Esophagus mucosa (tissue), 1 donor: ENCODE measurements at places on chromosomes 13 and 19.

DNA sequence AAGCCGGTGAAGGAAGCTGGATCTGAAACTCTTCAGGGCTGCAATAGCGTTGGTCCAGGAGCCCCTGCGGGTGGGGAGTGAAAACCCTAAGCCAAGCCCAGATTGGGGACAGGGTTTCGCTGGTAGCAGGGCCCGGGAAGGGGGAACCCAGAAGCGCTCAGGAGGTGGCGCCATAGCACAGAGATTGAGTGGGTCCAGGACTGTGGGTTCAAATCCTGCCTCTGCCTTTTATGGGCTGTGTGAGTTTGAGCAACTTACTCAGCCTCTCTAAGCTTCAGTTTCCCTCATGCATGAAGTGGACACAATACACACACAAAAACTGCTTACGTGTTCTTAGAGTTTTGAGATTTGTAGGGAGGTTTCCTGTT, 8.3 kb upstream of the SYCN start:
- ATAC-seq, result peak; percentile 66

GRCh38 chr13:40179445-40180281, 486.8 kb downstream of the FOXO1 start:
- no peak for ATAC-seq

DNA sequence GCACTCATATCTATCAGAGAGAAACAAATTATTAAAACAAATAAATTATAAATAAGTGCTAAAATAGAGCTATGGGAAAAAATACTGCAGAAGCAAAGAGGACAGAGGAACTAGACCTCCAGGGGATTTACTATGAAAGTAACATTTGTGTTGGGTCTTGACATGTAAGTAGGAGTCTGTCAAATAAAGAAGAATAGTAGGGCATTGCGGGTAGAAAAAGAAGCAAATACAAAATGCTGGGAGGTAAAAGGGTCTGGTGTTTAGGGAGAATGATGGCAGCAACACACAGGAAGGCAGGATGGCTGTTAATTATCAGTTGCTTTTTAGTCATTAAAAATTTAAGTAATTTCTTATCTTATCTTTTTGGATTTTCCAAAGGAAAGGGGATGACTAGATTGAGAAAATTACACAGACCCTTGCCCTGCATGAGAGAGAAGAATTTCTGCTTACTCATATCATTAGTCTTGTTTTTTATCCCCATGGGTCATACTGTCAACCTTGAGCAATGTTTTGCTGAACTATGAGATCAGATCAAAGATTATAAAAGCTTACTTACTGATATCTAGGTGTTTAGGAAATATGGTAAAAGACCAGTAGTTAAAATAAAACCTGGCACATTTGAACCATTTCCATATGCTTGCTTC, 472.7 kb downstream of the DIAPH3 start:
- ATAC-seq, result no peak

GRCh38 chr13:73825143-73825542, 309.1 kb downstream of the KLF12 start:
- no peak for ATAC-seq

DNA sequence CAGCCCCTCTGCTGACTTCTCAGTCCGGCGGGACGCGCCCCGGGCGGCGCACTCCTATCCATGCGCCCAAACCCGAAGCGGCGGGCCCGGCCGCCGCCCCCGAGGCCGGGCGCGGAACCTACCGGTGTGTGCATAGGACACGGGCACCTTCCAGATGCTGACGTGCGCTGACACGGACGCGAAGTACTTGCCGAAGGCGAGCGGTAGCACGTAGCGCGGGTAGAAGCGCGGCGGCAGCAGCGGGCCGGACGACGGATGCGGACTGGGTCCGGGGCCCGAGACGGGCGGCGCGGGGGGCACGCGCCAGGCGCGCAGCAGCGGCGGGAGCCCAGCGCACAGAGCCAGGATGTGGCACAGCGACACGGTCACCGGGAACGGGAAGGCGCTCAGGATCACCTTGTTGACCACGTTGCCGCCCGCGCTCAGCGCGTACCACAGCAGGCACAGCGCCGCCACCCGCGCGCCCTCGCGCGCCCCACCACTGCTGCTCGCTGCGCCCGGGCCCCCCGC, 338 bp downstream of the SLC35E1 start:
- peak; percentile 23 for ATAC-seq

GRCh38 chr19:45879971-45880370, 6.0 kb downstream of the IRF2BP1 start:
- ATAC-seq, result no peak
